Activated naive CD4-positive, alpha-beta T cell treated with anti-CD3 and anti-CD28 coated beads, Interleukin-2, amount 50 U/mL, for 16 hours (primary cell): ENCODE measurements at places on chromosomes 2 and 18.

DNA sequence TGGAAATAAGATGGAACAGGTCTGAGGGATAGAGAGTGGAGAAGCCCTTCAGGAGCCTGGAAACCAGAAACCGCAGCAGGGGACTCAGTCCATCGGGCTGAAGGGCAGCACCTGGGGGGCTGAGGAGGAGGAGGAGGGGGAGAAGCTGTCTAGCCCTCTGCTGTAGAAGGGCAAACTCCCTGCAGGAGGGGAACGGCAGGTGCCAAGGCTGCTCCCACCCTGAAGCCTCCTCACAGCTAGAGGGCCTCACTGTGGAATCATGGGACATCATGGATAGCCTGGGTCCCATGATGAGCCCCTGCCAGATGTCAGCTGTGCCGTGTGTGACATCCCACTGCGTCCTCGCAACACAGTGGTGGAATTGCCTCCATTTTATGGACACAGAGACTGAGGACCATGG, 435 bp downstream of the MYO7B start:
- DNase-seq = no peak

- no peak for DNase-seq
Observed at GRCh38 chr2:180289627-180290026, 282.5 kb upstream of the CWC22 start.

- no peak for DNase-seq
Observed at GRCh38 chr2:67130531-67131256, 266.4 kb upstream of the ETAA1 start.

GRCh38 chr2:17918789-17919188, 40.3 kb downstream of the KCNS3 start:
- no peak for DNase-seq

DNA sequence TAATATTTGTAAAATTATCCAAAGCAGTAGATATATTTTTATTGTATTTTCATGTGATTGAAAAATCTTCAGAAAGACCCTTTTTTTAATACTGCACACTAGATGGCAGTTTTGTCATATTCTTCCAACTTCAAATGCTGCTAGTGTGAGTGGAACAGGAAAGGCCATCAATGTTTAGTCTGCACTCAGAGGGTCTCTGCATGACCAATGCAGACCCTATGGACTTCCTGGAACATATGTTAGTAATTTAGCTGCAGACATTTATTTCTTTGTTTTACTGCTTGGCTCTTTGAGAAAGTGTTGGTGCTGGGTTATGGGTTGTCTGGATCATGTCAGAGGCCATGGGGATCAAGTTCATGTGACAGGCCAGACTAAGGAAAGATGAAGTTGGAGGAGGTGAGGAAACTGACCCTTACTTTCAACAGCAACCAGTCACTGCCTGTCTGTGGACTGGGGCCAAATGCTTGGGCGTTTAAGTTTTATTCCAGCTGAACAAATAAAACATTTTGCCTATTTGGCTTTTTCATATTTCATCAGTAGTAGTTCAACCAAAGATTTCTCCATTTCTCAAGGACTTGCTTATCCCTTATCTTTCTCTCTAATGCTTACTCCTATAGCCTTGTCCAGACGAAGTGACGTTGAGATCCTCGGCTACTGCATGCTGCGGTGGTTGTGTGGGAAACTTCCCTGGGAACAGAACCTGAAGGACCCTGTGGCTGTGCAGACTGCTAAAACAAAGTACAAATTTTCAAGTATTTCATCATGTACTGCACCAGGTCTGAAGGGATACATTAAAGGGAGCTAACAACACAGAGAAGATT, 84.8 kb downstream of the VRK2 start:
- no peak for DNase-seq

- DNase-seq = no peak
Observed at GRCh38 chr2:106314444-106314843, 120.3 kb upstream of the UXS1 start.

DNA sequence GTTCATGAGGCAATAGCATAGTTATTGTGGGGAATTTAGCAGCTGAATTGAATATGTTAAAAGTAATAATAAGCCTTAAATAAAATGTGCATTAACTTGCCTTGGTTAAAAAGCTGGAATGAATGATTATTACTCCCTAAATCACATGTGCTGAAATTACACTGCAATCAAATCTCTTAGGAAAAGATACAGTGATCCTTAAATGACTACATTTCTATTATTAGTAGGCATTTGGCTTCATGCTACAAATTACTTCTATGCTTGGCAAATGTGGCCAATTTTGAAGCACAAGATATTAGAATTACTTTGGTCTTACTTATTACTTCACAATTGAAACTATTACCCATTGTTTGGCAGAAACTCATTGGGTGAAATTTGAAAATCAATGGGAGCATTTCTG, 5.4 kb downstream of the RND3 start:
- DNase-seq = no peak

GRCh38 chr2:219783359-219783975, 156.0 kb downstream of the SLC4A3 start:
- no peak for DNase-seq

- DNase-seq = no peak
Observed at GRCh38 chr2:128008074-128008672, 19.7 kb downstream of the SAP130 start.

DNA sequence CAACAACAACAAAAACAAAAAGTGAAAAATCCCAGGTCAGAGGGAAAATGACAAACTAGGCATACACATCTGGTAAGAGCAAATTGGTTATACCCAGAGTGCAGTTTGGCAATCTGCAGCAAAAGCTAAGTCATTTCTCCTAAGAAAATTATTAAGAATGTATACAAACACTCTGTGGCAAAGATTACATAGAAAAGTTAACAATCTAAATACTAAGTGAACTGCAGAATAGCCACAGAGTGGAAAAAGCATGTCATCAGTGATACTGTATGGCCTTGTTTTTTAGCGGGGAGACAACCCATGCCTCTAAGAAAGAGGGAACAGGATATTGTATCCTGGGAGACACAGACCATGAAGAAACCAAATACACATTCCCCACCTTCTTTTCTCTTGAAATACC, 136.0 kb upstream of the ITGB6 start:
- DNase-seq = no peak

DNA sequence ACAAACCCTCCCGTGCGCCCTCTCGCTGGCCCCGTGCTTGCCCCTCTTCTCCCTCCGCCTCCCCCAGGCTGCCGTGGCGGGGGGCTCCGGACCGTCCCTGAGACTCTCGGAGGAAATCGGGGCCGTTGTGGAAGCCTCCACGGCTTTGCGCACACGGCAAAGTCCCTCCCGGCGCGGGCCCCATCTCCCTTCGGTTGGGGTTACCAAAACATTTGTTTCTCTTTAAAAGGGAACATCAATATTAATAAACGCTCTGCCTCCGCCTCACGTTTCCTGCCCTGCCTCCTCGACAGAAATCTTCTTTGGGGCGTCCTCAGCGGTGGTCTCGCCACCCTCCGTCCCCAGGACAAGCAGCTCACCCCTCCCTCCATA, 3.8 kb downstream of the PAX3 start:
- no peak for DNase-seq

GRCh38 chr2:111169924-111170323, 49.2 kb downstream of the BCL2L11 start:
- DNase-seq = no peak

DNA sequence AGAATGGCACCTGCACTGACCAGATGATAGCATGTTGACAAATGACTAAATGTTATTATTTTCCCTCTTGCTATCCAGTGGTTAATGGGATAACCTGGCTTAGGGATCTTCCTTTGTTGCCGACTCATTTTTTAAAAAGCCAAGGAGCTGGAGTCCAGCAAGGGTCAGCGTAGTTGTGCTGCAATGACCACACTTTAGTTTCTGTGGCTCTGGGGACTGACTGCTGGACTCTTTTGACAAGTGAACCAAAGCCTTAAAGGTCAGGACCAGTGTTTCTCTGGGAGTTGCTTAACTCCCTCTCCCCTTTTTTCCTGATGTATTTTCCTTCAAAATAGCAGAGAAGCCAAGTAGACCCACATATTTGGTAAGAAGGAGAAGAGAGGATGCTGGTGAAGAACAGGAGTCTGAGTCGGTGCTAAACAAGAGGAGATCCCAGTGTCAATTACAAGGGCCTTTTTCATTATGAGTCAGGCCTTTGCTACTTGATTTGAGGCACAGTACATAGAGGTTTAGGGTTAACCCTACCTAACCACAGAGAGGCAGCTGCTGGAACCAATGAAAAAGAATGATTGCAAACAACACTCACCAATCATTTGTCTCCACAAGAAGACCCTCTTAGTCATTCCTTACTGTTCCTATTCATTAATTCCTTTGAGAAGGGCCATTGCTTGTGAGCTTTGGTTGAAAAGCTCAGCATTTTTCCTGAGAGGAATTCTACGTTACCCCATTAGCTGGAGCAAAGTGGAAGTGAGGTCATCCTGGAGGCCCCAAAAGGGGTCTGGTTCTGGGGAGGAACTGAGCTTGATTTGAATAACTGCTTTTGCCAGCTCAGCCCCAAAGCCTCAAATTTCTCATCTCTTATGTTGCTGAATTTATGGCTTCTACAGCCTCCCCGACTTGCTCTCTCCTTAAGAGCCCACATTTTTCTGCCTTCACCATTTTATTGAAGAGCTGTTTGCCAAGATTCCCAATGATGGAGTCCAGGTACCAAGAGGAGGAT, 137.6 kb upstream of the HNMT start:
- no peak for DNase-seq

DNA sequence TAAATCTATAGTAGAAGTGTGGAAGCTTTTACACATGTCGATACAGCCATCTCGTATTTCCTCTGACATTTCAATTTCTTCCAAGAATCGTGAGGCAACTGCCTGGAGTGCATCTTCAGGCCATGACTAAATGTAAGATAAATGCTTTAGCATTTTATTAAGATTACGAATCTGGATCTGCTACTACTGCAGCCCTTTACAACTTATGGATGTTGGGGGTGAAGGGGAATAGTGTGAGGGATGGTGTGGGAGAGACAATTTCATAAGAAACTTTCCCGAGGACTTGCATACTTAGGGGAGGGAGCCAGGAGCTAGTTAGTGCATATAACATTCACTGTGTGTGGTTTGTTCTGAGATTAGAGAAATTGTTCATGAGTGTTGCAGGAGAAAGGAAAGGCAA, 204.8 kb downstream of the SLC39A10 start:
- DNase-seq = no peak

DNA sequence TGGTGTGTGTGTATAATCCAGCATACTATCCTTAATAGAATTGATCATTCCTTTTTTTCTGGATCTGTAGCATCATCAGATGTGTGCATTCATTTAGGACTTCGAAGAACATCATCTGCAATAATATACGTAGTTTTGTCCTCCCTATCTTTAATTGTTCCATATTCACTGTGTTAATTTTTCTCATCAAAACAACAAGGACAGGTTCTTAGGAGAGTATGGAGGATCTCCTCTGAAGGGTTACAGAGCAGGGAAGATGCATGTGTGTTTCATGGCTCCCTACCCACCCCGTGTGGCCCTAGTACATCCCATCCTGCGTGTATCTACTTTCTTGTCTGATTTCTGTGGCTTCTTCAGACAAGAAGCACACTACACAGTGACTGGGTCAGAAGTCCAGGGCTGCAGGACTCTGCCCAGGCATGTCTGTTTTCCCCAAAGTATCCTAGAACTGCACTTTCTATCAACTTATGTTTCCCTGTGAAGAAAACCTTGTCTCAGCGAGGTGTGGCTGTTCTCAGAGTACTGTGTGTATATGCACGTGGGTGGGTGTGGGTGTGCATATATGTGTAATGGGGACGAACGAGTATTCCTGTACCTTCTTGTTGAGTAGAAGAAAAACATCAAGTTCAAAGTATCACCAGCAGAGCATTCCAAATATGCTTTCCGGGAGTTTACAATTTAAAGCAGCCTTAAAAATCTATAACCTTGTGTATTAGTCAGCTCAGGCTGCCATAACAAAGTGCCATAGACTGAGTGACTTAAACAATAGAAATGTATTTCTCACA, 220.4 kb upstream of the FOSL2 start:
- DNase-seq = no peak

DNA sequence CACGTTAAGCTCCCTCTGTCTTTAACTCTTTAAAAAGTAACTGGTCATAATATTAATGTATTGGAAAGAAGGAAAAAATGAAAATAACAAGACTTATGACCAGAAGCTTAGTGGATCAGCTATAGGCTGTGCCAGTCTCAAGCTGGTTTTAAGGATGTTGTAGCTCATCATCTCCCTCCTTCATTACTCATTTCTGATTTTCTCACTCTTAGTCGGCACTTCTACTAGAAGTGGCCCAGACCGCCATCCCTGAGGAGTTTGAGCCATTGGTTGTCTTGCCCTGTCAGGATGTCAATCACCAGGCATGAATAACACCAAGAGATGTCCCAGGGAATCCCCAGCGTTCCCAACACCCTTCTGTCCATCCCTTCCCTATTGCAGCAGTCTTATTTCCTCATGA, 151.5 kb downstream of the ASXL3 start:
- DNase-seq = no peak

DNA sequence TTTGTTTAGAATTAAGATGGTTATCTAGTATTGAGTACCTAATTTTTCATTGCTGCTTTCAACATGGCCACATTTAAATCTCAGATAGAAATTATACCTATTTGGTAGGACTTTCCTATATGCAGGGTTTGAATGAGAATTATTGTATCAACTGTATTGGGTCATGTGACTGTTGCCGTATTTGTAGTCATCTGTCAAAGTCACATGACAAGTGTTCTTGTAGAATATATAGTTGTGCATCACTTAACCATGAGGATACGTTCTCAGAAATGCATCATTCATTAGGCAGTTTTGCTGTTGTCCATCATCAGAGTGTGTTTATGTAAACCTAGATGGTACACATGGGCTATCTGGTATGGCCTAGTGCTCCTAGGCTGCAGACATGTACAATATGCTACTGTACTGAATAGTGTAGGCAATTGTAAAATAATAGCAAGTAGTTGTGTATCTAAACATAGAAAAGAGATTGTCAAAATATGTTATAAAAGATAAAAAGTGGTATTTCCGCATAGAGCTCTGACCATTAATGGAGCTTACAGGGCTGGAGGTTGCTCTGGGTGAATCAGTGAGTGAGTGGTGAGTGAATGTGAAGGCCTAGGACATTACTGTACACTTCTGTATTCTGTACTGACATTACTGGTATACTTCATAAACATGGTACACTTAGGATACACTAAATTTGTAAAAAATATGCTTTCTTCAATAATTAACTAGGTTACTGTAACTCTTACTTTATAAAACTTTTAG, 123.7 kb downstream of the MAP4K4 start:
- no peak for DNase-seq

- DNase-seq = no peak
Observed at GRCh38 chr2:48457227-48457626, 72.7 kb upstream of the STON1 start.

- no peak for DNase-seq
Observed at GRCh38 chr2:237487496-237487895, 445 bp downstream of the MLPH start.

DNA sequence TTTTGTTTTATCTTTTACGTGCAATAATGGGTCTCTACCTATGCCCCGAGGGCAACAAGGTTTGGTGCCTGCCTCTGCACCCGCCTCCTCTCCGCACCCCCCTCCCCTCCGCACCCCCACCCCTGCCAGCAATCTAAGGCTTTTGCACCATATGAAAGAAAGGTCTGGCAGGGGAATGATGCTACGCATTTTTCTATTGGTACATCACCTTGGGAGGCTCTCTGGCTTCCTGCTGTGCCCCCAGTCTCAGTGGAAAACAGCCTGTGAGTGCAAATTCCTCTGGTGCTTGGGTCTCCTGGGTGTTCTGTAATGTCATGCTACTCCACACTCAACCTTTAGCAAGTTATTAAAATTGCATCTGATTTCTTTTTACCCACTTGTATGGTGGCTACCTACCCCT, 161.3 kb upstream of the SMAD7 start:
- no peak for DNase-seq
